ENCODE measurements at places on chromosomes 1 and 21.

DNA sequence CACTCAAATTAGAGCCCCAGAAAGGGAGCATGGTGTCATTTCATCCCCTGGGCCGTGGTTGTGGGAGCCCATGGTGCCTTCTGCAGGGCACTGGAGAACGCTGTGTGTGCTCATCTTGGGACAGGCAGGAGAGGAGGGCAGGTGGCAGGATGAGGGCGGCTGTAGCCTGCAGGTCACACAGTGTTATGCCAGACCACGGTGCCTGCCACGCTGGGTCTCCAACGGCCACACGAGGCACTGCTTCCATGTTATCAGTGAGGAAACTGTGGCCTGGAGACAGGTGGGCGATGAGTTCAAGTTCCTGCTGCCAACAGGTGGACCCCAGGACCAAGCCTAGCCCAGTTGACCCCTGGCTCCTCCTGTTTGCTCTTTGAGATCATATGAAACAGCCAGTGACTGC is 21.0 kb downstream of the ABCG1 start:
- DNase-seq, result no peak

- DNase-seq, result peak; percentile 89
Measured at GRCh38 chr1:31689854-31690253, 14.0 kb downstream of the COL16A1 start.

GRCh38 chr1:108016451-108016920 is 51.5 kb upstream of the VAV3 start:
- no peak for DNase-seq

- DNase-seq, result no peak
Measured at GRCh38 chr1:89578151-89578550, 53.5 kb downstream of the LRRC8B start.

DNA sequence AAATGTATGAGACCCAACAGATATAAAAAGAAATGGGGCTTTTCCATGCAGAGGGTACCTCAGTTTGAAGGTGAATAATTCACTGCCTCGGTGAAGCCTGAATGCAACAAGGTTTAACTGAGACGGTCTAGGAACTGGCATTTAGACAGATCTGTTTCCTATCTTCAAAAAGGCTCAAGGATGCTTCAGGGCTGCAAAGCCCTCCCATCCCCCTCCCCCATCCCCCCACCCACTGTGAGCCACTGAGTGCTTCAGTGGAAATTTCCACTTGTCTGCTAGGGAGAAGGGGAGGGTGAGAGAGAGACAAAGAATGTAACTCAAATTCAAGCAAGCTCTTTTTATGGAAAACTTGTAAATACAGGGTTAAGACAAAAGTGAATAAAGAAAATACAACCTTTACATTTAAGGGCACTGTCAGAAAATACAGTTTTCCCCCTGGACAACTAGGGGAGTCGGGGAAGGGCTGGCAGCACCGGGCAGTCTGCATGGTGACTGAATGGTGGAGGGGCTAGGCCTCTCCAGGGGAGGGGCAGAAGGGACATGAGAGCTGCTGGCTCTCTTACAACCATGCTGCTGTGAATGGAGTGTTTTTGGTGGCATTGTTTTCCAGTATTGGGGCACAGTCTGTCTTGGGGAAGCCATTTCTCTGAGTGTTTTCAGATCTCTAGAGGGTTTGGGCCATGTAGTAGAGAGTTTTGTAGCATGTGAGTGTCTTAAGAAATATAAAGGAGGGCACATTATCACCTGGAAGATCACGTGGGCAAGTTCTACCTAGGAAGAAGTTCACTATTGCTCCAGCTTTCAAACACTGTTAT is 56.7 kb downstream of the MRPS6 start:
- DNase-seq, result no peak

DNA sequence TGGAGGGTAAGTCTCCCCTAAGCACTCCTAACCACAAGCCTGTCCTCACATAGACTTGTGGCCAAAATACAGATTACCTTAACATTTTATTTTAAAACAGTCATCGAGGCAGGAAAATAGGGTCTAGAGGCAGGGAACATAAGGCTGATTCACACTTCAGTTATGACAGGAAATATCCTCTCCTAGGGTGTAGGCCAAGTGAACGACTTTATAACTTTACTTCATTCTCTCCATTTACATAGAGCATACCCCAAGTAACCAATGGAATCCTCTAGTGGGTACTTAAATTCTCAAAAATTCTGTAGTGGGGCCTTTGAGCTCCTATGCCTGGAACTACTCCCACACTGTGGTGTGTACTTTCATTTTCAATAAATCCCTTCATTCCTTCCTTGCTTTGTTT is 113.0 kb downstream of the WDR3 start:
- DNase-seq, result no peak

DNA sequence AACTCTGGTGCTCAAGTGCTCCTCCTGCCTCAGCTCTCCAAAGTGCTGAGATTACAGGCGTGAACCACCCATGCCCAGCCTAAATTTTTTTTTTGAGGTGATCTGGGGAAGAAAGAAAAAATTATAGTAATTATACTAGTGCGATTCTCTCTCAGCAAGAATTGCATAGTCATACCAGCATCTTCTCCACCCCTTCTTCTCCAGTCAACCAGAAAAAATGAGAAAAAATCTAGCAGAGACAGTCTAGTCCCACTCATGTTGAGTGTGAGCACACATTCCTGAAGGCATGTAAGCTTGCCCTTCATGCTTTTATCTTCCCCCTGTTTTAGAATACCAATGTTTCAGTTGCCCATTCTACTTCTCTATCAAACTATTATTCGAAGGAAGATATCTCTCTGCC is 207.6 kb downstream of the S1PR1 start:
- DNase-seq, result no peak

DNA sequence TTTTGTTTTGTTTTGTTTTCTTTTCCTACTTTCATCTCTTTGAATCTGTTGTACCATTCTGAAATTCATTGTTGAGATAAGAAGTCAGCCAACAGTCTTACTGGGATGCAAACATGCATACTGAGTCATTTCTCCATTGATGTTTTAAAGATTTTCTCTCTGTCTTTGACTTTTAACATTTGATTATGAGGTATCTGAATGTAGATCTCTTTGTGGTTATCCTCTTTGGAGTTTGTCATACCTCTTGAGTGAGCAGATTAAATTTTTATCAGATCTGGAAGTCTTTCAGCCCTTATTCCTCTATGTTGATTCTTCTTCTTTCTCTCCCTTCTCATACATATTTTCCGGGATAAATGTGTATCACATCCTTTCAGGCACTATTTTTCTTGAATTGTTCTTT is 406.9 kb upstream of the NCAM2 start:
- no peak for DNase-seq

- no peak for DNase-seq
Measured at GRCh38 chr1:211557894-211558625, 20.9 kb downstream of the SLC30A1 start.

GRCh38 chr1:21630571-21631343 is 38.4 kb downstream of the RAP1GAP start:
- DNase-seq, result no peak

DNA sequence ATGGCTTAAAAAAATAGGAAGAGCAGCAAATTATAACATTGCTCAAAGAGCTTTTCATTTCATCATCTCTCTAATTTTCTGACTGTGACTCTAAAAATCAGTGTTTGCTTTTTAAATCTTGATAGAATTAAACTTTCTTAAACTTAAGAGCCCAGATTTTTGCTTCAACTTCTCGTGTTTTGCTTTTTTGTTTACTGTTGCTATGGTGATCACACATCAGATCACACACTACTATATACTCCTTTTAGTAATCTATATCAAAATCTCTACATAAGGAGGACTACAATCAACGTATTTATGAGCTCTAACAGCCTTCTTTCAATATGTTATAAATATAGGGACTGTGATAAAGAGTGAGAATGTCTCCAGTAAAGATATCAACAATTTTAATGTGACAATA is 537.3 kb downstream of the KCNT2 start:
- DNase-seq, result no peak

- no peak for DNase-seq
Measured at GRCh38 chr1:168767894-168768584, 39.0 kb upstream of the DPT start.

- DNase-seq, result no peak
Measured at GRCh38 chr1:66500301-66500700, 33.7 kb upstream of the SGIP1 start.

- no peak for DNase-seq
Measured at GRCh38 chr21:44702111-44702972, 5.4 kb downstream of the KRTAP10-12 start.

GRCh38 chr1:116871779-116872146 is 38.0 kb upstream of the PTGFRN start:
- DNase-seq, result no peak

- DNase-seq, result no peak
Measured at GRCh38 chr1:42852608-42852980, 6.2 kb downstream of the ZNF691 start.

GRCh38 chr1:239367196-239367810 is 19.1 kb upstream of the CHRM3 start:
- DNase-seq, result no peak

- DNase-seq, result no peak
Measured at GRCh38 chr1:203805689-203806088, 10.3 kb downstream of the ZBED6 start.

DNA sequence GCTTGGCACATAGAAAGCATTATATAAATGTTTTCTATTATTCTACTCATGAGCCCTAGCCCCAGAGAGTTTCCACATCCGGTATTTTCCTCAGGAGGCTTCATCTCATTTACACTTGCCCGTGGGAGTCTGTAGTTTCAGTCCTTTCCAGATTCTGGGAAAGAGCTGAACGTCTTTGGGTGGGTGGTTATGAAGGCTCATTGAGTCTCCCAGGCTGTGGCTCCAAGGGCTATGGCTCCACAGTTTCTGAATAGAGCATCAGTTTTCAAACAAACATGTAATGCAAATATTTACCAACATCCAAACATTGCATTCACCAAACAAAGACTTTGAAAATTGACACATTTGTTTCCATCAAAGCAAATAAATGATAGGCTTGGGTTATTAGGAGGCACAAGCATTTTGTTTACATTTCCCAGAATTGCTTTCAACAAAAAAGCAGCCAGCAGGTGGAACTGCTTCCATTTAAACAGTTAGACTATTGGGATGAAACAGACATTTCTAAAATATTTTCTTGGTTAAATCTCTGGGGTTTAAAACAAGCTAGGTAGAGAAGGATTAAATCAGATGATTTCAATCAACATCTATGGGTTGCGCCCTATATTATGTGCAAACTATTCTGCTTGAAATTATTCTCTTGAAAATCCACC is 1.3 kb upstream of the LEMD1 start:
- no peak for DNase-seq

DNA sequence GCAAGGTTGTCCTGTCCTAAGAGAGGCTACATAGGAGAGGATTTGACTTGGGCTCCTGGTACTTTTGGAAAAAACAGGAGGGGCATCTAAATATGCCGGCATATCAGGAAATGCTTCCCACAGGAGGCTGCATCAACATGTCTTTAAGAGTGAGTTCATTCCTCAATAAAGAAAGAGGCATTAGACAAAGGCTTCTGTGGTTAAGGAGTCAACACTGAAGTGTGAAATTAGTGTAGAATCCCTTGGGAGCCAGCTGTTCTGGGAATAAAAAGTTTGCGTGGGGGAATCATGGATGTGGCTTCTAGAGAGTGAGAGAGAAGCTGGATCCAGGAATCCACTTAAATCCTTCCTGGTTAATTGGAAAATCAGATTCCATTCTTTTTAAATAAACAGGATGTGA is 69.5 kb downstream of the DNM3 start:
- no peak for DNase-seq

DNA sequence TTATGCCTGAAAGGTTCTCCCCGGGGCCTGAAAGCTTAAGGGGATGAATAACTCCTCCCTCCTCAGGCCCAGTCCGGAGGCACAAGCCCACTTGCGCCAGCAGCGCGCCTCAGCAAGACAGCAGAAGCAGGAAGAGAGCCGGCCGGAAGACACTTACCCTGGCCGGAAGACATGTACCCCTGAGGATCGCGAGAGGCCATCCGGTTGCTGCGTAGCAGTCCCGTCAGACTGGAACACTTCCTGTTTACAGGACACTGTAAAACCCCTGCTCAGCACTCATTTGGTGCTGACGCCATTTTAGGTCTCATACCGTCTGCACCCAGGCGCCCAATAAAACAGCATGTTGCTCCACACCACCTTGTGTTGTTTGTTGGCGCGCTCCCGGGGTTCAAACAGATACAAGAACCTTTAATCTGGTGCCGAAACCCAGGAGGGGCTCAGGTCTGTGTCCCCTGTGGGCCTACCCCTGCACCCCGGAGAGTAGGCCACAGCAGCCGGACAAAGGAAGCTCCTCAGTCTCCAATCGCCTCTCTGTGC is 30.3 kb downstream of the VN1R5 start:
- no peak for DNase-seq

GRCh38 chr21:45607909-45608295 is 35.6 kb upstream of the PCBP3 start:
- DNase-seq, result no peak

DNA sequence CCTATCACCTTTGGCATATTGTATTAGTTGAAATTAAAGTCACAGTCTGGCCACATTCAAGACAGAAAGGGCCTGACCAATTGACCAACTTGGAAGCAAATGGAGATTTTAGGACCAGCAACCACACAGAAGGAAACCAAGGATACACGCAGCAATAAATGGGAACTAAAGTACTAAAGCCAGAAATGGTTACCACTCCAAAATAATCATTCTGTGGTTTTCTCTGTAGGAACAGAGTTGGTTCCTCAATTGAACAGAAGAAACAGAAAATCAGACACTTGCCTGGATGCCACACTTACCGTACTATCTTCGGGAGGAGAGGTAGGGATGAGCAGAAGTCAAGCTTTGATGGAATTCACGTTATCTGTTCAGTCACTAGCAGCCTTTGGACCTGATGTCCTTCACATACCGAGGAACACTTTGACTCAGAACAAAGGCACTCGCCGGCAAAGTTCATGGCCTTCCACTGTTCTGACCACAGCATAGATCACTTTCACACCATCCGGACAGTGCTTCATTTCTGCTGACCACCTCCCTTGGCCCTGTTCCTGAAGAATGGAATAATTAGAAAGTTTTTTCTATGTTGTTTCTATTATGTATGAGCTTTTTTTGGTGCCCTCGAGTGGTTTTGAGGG is 96.9 kb downstream of the LPAR3 start:
- DNase-seq, result no peak

DNA sequence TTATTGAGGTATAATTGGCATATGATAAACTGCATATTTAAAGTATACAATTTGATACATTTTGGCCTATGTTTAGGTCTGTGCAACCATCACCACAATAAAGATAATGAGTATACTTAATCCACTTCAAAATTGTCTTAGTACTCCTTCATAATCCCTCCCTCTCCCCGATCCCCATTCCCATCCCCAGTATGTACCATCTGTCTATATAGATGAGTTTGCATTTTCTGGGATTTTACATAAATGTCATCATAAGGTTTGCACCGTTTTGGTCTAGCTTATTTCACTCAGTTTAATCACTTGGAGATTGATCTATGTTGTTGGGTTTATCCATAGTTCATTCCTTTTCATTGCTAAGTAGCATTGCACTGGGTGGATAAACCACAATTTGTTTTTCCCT is 74.3 kb downstream of the POFUT2 start:
- no peak for DNase-seq

DNA sequence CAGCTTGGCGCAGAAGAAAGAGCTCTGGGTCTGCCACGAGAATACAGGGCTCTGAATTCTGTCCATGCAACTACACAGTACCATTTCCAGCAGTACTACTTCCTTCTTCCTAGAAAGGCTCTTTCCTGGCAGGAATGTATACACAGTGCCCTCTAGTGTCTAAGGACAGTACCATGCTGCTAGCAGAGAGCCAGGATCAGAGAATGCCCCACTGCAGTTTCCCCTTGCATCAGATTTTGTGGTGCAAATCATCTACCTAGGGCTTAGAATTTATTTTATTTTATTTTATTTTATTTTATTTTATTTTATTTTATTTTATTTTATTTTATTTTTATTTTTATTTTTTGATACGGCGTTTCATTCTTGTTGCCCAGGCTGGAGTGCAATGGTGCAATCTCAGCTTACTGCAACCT is 50.8 kb downstream of the PAX7 start:
- no peak for DNase-seq

- no peak for DNase-seq
Measured at GRCh38 chr1:15742339-15742801, at the start of gene TMEM82. TSS of gene TMEM82 (plus strand) at chr1:15742499. CDS start at chr1:15742560, 61 bp downstream.

All from amniotic stem cell (primary cell).